NCI-H774 (cell line): ENCODE measurements at places on chromosomes 2 and 18.

DNA sequence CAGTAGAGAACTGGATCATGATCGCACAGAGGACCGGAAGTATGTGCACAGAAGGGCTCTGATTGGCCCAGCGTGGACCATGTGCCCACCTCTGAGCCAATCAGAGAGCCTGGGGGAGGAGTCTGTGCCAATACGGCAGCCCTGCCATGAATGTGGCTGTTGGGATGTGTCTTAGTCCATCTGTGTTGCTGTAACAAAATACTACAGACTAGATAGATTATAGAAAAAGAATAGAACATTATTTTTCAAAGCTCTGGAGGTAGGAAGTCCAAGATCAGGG, 132.0 kb downstream of the NDUFA10 start:
- no peak for DNase-seq

GRCh38 chr2:31003749-31004148, 134.5 kb downstream of the GALNT14 start:
- DNase-seq = no peak

DNA sequence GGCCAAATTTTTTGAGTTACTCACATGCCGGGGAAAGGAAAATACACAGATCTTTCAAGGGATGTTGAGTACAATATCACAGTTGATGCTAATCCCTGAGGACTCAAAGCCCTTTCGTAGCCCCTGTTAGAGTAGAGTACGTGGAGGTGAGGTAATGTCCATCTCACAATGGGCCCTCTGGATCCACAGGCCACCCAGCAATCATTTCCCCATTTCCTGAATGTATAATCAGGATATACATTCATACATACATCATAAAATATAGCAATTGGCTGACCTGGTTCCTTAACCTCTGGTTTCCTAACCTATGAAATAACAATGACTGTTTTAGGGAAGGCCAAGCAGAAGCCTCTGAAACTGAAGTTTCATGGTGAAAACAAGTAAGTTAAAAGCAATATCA, 10.2 kb upstream of the SP100 start:
- DNase-seq = no peak

DNA sequence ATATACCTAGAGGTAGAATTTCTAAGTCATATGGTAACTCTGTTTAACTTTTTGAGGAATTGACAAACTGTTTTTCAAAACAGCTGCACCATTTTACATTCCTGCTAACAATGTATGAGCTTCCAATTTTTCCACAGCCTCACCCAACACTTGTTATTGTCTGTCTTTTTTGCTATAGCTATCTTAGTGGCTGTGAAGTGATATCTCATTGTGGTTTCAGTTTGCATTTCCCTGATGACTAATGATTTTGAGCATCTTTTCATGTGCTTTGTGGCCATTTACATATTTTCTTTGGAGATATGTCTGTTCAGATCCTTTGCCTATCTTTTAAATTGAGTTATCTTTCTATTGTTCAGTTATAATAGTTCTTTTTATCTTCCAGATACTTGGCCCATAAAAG, 273.8 kb downstream of the AGPS start:
- DNase-seq = no peak

DNA sequence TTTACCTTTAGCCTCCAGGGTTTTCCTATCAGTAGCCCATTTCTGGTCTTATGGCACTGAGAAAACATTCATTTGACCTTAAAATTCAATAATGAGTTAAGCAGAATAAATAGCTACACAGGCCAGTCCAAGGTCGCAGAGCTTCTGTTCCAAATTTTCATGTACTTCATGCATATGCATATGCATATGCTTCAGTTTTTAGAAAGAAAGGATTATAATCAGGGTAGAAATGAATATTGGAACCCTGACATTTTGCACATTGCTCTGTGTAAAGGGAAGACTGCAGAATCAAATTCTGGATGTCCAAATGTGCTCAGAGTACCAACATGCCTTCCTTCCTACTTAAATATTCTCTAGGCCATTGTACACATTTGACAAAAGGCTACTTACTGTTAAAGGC, 104.9 kb downstream of the DPP4 start:
- no peak for DNase-seq
